Activated CD4-positive, alpha-beta T cell treated with anti-CD3 and anti-CD28 coated beads, Interleukin-2, amount 50 U/mL, for 4 hours (primary cell): ENCODE measurements at places on chromosomes 16 and 17.

DNA sequence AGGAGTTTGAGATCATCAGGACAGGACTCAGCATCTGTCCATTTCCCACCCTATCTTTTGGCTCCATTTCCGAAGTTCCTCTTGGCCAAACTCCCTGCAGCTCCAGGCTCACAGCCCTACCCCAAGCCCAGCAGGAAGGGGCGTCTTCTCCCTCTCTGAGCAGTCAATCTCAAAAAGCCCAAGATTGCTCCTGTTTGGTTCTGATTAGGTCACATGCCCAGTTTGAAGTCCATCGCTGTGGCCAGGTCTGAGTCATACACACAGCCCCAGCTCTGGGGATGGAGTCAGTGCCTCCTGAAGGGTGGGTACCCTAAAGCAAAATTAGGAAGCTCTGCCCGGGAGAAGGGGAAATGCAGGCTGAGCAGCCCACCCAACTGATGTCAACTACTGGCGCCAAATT, 23.9 kb downstream of the SNX20 start:
- no peak for DNase-seq

DNA sequence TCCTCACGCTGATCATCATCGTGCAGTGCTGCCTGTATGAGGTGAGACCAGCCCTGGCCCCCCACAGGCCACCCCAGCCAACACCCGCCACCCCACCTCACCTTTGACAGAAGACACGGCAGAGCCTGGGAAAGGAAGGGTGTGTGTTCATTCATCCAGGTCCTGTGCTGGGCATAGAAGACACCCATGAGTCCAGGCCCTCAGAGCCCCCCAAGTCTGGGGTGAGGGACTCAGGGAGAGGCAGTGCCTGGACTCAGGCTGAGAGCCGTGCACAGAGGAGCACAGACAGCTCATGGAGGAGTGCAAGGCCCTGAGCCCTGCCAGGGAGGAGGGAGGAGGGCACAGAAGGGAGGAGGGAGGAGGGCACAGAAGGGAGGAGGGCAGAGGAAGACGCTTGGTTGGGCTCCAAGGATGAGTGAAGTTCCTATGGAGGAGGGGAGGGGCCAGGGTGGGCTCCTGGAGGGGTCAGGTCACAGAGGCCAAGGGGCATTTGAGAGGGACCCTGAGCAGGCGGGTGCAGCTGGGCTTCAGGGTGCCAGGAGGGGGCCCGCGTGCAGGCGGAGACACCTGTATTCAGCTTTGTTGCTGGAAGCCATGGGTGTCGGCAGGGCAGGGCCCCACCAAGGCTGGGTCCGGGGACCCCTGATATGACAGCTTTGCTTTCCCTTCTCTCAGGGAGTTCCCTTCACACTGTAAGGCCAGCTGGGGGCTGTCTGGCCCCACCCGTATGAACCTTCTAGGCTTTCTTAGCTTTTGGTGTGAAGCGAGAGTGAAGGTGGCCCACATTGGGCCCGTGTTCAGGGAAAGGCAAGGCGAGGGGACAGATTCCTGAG, 11.4 kb downstream of the TAX1BP3 start:
- DNase-seq, result no peak

GRCh38 chr16:31138621-31139578, 3.4 kb upstream of the PRSS8 start:
- DNase-seq, result no peak

DNA sequence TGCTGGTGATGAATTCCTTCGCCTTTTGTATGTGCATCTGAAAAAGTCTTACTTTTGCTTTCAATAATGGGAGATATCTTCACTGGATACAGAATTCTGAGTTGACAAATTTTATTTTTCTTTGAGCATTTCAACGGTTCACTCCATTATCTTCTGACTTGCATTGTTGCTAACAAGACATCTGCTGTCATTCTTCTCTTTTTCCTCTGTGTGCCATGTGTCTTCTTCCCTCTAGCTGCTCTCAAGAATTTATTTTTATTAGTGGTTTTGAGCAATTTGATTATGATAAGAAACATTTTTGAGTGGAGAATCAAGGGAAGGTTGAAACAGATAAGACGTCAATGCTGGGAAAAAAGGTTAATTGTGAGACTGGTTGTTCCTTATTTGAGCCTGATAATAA, 471.8 kb downstream of the CDH13 start:
- DNase-seq, result no peak

- DNase-seq, result no peak
These were observed 10.6 kb downstream of the CNTD1 start for GRCh38 chr17:42809250-42809649.

DNA sequence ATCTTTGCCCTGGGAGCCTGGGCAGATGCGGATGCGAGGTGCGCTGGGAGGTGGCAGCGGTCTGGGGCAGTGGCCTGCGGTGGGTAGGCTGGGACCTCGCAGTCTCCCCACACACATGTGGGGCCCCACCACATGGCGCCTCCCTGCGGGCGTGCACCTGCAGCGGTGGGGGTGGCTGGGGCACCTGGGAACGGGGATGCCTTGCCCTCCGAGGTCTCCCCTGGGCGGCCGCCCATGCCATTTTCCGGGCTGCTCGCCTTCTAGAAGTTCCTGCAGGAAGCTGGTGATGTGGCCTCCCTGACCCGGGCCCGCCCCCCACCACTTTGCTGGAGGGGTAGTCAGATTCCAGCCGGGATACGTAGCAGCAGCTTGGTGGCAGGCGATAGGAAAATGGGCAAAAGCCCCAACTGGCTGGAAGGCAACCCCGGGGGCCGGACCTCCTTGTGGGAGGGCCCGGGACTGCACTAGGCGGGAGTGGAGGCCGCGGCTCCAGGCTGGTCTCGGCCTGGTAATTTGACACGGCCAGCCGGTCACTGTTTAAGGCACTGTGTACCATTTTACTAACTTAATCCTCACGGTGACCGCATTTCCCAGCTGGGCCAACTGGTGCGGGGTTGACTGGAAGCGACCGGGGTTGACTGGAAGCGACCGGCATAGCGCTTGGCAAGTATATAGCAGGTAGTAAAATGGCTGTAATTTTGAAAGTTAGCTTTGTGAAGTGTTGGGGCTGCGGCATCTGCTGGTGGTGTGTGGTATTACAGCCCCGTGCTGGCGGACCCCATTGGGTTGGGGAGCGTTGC, 38.5 kb downstream of the IGF2BP1 start:
- no peak for DNase-seq

DNA sequence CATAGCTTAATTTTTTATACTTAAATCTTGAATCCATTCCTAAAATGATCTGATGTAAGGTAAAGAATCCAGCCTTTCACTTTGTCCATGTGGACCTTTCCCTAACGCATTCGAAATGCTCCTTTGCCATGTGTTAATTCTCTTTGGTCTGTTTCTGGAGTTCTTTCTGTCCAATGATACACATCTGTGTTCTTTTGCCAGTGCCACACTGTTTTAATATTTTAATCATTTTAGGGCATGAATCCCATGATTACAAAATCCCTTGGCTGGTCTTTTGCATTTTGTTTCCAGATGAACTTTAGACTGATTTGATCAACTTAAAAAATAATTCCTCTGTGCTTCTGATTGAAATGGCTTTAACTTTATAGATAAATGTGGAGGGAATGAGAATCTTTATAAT, 74.1 kb downstream of the NTN1 start:
- no peak for DNase-seq

- no peak for DNase-seq
These were observed 59.4 kb downstream of the FOXL1 start for GRCh38 chr16:86637744-86638143.
